ENCODE measurements at places on chromosomes 2 and 18.
A peak's percentile ranks its signal among the peaks of the same experiment; 100 is the strongest.

GRCh38 chr2:43400508-43400907 lies 174.1 kb upstream of the ZFP36L2 start:
- DNase-seq: no peak

DNA sequence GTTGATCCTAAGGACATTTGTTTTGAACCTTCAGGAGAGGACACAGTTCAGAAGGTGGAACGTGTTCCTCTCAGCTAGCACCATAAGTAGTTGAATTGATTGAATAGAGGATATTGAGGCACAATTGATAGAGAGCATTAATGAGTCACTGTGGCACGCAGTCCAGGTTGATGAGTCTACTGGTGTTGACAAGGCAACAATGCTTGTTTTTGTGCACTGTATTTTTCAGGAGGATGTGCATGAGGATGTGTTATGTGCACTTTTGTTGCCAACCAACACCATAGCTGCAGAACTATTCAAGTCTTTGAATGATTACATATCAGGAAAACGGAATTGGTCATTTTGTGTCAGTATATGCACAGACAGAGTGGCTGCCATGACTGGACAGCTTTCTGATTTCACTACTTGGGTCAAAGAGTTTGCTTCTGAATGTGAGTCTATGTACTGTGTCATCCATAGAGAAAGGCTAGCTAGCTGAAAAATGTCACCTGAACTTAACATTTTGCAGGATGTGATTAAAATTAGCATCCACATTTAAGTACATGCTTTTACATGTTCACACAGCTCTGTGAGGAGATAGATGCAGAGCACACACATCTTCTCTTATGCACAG lies 140.1 kb upstream of the B3GNT2 start:
- no peak for DNase-seq

- no peak for DNase-seq
These were observed 688.4 kb upstream of the PIK3C3 start for GRCh38 chr18:41266616-41267015.

DNA sequence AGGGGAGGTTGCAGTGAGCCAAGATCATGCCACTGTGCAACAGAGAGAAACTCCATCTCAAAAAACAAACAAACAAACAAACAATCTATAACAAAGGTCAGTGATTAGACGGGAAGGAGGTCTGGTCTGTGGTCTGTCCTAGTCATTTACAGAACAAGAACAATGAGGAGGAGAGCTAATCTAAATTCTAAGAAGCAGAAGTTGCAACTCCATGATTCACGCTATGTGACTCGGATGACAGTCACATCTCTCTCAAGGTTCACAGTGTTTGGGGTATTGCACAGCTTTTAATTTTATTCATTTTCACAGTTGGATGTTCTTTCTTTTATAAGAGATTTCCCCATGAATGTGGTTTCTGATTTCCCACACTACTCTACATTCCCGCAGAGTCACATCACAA lies 218.7 kb upstream of the PIEZO2 start:
- DNase-seq: no peak

- no peak for DNase-seq
These were observed 30.8 kb upstream of the GLS start for GRCh38 chr2:190849774-190850173.

DNA sequence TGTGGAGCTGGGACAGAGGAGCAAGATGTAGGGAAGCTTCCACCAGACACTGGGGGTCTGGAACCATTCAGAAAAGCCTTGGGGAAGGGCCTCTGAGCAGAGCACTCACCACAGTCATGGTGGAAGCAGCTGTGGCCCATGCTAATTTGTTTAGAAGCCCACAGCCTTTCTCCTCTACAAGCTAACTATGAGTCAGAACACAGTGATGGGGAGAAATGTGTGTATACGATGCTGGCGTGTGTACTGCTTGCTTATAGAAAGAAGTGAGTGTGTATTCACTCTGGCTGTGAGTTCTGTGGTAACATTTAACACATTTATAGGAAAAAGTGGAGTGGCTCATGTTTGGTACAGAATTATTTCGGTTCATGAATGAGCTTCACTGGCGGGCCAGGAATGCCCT lies 157.0 kb upstream of the ACAA2 start:
- no peak for DNase-seq

DNA sequence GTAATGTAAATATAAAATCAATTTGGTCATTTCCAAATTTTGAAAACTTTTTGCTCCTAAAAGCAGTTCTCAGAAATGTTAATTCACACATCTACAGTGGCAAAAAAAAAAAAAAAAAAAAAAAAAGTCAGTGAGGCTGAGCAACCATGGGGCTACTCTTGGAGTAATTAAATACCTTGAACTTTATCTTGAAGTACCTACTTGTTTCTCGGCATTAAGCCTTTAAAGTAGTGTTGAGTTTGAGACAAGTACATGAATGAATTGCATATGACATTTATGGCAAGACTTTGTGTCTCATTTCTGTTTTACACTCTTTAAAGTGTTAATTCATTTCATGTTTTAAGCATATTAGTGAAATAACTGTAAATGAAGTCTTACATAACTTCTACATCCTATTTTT lies 613.3 kb downstream of the XIRP2 start:
- DNase-seq: no peak

- no peak for DNase-seq
These were observed 119.0 kb upstream of the KLHL14 start for GRCh38 chr18:32891797-32892196.

GRCh38 chr2:119731983-119732382 lies 27.7 kb upstream of the PTPN4 start:
- no peak for DNase-seq

DNA sequence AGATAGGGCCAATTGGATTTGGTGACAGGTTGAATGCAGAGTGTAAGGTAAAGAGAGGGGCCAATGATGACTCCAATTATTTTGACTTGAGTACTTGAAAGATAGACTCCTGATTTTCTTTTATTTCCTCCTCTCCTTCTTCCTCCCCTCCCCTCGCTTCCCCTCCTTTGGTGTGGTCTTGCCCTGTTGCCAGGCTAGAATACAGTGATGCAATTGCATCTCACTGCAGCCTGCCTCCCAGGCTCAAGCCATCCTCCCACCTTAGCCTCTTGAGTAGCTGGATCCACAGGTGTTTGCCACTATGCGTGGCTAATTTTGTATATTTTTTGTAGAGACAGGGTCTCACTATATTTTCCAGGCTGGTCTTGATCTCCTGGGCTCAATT lies 2.3 kb downstream of the DGUOK start:
- DNase-seq: no peak

DNA sequence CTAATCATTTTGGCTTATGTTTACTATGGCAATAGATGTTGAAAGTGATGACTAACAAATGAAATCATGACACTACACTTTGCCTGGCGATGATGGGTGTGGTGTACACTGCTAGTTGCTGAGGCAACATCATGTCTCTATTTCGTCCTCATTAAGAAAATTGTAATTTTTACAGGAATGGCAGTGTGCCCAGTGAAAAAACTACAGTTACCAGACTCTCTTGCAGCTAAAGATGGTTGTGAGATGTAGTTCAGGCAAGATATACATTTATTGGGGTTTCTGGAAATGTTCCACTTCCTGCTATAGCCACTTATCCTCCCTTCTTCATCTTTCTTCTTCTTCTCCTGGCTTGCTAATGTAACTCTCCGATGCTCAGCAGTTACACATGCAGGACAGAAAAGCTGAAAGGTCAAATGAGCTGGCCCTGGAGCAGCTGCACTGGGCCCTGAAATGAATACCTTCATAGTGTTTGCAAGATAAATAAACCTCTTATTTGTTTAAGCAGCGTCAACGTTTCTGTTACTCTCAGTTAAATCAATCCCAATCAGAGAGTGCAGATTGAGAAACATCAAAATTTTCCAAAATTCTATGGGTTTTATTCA lies 46.0 kb downstream of the SOCS6 start:
- no peak for DNase-seq

GRCh38 chr2:65142515-65142914 lies 12.6 kb upstream of the RAB1A start:
- peak; percentile 41 for DNase-seq

DNA sequence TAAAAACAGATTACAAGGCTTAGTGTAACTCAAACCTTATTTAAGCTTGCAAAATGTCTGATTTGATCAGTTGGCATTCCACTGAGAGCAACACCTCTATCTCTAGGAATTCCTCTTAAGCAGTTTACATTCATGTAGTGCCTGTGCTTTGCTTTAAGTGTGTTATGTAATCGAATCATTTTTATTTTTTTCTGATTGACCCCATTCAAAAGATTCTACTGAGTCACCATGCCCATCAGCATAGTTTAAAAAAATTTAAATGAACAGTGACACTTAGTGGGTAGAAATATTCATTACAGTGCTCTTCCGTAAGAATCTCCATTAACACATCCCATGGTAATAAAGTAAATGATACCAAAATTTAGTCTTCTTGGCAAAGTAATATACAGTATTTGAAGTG lies 67.8 kb upstream of the SLC4A10 start:
- peak; percentile 6 for DNase-seq

- DNase-seq: no peak
These were observed 207.8 kb upstream of the SMAD2 start for GRCh38 chr18:48138210-48138609.

GRCh38 chr2:31513553-31513952 lies 67.2 kb downstream of the SRD5A2 start:
- no peak for DNase-seq

- DNase-seq: no peak
These were observed 15.5 kb downstream of the DUSP19 start for GRCh38 chr2:183093857-183094657.

DNA sequence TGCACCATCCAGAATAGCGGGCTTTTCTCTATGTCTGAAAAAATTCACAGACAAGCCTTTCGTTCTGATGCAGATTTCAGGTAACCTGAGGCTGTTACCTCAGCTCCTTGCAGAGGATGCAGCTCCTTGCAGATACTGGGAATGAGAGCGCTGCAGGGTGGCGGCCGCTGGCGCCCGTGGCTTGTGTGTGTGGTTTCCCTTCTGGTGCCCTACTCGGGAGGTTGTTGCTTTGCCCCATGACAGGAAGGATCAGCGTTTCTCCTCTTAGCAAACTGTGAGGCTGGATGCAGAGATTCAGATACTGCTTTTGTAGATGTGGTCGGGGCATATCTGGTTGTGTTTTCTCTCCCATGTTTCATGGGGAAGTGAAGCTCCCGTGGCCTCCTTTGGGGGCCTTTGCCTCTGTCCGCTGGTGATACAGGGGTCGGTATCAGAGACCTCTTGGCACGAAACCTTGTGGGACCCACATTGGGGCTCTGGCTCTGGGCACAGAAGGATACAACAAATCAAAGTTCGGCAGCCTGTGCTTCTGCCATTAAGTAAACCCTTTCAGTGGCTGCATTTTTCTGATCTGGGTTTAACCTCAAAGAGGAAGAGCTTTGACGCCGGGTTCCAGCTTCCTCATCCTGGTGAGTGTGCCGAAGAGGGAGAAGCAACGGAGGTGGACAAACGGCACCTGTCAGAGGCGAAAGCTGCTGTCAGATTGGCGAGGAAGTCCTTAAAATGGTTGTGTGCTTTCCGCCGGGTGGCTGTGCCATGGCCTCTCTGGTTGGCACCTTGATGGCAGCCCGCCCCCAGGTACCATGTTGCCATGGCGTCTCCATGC lies 127.8 kb downstream of the MBP start:
- DNase-seq: no peak

DNA sequence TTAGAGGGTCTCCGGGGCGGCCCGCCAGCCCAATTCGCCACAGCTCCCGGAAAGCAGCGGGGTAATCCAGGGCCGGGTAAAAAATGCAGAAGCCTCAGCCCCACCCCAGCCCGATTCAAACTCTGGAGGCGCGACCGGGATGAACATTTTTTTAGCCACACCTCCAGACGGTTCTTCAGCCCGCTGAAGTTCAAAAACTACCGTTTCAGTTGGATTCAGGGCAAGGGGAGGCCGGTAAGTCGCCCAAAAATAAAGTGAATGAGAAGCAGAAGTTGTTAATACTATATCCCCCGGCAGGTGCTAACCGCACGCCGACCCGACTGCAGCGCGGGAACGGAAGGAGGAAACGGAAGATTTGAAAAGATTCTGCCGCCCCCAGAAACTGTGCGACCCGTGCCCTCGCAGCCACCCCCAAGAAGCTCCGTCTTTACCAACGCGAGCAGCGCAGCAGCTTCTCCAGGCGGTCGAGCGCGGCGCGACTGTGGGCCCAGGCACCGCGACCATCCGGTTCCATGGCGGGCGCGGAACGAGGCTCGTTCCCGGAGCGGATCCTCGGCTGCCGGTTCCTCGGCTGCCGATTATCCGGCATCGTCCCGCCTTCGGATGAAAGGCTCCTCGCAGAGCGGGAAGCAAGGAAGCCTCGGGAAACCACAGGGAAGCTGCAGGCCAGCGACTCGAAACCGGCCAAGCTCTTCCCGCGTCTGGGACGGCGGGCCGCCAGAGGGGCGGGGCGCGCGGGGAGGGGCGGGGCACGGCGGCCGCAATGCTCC lies at the start of gene BARD1:
Gene BARD1, minus strand, starts transcription at position 703 of the 770 bp plus-strand sequence. Its CDS starts 114 bp downstream, at position 589.
- peak; percentile 86 for DNase-seq

GRCh38 chr2:186721956-186722355 lies 28.1 kb downstream of the FAM171B start:
- no peak for DNase-seq

- DNase-seq: no peak
These were observed 328.2 kb downstream of the SETBP1 start for GRCh38 chr18:45008694-45009413.

DNA sequence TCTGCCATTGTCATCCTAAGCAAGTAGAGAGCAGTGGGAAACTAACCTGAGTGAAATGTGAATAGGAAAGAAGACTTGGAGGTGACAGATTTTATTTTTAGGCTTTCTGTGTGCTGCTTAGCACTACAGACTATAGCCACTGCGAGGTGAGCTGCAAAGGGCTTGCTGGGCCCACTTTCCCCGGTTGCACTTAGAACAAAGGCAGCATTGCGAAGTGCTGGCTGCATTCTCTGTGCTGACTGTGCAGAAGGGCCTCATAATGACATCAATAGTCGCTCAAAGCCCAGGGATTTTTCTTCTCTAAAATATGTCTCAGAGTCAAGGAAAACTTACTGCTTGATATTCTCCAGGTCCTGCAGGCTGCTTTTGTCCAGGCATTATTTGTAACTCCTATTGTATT lies 592.1 kb downstream of the TDRD15 start:
- DNase-seq: no peak

DNA sequence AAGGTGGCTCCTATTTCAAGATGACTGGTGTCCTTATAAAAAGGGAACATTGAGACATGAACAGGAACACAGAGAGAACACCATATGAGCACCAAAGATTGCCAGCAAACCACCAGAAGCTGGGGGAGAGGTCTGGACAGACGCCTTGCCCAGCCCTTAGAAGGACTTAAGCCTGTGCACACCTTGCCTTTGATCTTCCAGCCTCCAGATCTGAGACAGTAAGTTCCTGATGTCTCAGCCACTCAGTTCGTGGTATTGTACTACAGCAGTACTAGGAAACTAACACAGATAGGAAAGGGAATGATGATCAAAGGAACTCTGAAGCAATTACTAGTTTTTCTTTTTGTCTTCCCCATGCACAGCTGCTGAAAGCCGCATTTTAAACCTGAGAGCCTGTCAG lies 137.3 kb upstream of the FHL2 start:
- no peak for DNase-seq

DNA sequence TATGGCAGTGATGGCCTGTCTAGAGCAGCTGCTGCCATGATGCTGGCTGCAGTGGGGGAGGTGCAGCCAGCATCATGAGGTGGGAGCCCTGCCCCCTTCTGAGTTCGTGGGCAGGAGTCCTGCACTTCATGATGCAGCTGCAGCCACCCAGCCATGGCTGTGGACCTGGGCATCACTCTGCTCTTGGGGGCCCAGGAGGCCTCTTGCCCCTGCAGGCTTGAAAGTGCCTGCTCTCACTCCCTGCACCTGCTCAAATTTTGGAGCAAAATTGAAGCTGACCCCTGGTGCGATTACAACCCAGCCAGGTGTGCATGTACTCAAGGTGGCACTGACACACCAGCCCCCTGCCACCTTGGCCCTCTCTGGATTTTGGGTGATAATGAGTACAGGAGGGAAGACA lies 712.9 kb downstream of the NUP35 start:
- no peak for DNase-seq
